ENCODE measurements at places on chromosomes 6 and 20.

DNA sequence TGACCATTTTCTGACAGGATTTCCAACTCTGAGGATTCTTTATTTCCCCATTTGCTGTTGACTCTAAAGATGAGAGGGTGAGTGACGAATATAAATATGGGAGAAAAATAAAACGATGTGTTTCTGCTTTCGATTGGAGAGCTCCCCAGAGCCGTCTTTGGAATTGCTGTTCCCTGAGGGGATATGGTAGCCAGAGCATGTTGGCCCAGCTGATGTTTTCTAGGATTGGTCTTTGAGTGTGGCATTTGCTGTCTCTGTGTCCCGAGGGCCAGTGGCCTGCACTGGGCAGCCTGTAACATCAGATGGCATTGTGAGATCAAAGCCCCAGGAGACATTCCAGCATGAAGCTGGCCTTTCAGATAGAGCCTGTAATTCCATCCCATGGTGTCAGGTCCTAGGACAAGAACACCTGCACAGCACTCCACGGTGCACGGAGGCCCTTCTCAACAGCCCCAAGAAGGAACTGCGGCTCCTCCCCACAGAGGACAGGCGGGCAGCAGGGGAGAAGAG lies 26.7 kb downstream of the PKIG start:
- no peak for DNase-seq

DNA sequence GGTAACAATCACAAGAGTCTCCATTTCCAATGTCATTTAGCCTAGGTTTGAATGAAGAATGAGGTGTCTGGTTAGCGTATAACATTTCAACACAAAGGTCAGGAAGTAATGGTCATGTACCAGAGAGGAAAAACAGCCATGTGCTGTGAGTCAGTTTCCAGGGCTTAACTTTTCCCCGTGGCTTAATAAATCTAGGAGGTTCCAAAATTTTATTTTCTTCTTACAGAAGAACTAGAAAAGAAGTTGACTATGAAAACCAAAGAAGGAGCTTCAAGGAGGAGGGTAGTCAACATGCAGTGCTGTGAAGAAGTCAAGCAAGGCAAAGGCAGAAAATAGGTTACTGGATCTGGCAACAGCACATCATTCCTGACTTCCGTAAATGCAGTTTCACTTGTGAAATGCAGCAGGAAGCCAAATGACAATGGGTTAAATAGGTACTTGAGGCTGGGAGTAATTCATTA lies 8.4 kb upstream of the GABRR2 start:
- no peak for DNase-seq

DNA sequence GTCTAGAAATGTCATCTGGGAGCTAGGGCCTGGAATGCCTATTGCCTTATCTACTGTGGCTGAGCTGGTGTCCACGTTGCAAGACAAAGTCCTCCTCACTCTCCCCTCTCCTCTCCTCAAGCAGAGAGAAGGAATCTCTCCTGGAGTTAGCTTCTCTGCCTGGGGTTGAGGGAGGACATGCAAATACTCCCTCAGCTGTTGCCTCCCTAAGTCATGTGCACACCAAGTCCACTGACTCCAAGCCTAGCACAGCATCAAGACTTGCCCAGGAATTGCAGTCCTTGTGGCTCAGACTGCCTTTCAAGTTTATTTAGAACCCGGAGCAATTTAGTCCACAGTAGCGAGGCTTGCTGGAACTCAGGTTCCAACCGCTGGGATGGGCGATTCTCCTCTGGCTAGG lies 38.0 kb upstream of the SCP2D1 start:
- no peak for DNase-seq

DNA sequence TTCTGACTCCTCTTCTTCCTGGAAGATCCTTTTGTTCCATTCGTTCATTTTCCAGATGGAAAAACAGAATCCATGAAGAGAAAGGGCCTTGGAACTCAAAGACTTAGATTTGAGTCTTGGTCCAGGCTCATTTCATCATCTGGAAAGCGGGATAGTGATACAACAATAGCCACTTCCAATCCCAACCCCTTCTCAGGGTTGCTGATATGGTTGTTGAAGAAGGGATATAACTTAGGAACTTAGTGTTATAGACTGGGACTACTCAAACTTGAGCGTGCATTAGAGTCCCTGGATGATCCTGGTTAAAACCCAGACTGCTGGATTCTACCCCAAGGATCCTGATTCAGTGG lies 1.3 kb downstream of the GDAP1L1 start:
- DNase-seq: no peak

- DNase-seq: no peak
Observed at GRCh38 chr20:20665606-20666332, 46.7 kb downstream of the RALGAPA2 start.

GRCh38 chr6:139248911-139249310 lies 42.9 kb downstream of the TXLNB start:
- DNase-seq: no peak

- DNase-seq: no peak
Observed at GRCh38 chr6:145723646-145724045, 11.7 kb downstream of the EPM2A start.

DNA sequence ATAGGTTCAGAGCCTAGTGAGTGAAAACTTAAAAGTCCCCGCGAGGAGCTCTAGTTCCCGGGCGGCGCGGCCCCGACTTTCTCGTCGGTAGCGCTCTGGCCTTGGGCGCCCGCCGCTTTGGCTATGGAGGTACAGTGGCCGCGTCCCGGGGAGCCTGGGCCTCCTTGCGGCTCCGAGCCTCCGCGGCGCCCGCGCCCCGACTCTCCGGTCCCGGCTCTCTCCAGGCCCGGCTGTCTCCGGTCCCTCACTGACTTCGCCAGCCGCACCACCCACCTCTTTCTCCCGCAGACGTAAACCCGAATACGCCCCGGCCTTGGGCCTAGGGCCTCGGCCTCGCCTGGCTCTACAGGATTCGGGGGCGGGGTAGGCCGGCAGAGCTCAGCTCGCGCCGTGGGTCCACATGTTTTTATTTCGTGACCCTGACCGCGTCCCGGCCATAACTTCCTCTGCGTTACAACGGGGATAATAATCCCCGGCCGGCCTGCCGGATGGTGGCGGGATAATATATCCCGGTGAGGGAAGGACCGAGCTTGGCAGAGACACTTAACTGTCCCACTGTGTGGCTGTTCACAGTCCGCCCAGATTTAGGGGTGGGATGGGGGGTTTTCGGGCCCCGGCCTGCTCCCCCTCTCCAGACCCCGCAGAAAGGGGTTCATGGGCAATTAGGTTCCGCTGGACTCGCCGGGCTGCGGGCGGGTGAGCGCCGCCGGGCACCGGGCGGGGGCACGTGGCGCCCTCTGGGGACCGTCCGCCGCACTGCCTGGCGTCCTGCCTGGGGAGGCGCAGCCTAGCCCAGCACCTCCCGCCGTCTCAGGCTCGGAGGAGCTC lies 10.0 kb upstream of the TBX18 start:
- no peak for DNase-seq

DNA sequence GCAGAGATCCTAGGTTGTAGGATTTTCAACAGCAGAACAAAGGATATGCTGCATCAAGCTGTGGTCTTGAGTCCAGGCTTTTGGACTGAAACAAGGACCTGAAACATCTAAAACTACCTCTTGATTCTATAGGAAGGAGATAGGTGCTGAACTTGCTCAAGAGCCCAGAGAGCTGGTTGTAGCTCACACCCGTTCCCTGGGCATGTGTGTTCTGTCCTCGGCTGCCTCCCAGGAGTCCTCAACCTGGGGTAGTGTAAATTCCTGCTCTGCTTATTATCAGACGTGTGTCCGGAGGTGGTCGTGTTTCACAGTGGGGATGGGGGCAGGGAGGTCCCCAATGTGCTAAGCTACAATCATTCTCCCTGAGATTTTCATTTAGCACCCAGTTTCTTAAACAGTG lies 4.8 kb downstream of the NOP56 start:
- DNase-seq: no peak

DNA sequence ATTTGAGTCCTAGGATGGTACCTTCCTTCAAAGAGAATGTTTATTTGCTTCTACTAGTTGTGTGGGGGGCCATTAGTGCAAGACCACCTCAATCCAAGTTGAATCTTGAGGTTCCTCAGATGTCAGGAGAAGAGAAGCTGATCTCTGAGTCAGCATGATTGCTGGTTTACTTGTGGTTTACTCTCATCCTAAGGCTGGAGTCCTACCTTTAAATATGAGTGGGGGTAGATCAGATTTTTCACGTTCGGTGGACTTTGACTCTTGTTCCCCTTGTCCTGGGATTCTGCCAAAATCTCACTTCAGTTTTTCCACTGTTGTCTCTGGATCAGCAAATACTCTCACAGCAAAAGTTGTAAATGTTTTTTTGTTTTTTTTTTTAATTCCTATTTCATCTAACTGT lies 84.6 kb upstream of the F13A1 start:
- no peak for DNase-seq

- DNase-seq: peak; percentile 68
Observed at GRCh38 chr20:48295445-48295903, 510.2 kb upstream of the SULF2 start.

DNA sequence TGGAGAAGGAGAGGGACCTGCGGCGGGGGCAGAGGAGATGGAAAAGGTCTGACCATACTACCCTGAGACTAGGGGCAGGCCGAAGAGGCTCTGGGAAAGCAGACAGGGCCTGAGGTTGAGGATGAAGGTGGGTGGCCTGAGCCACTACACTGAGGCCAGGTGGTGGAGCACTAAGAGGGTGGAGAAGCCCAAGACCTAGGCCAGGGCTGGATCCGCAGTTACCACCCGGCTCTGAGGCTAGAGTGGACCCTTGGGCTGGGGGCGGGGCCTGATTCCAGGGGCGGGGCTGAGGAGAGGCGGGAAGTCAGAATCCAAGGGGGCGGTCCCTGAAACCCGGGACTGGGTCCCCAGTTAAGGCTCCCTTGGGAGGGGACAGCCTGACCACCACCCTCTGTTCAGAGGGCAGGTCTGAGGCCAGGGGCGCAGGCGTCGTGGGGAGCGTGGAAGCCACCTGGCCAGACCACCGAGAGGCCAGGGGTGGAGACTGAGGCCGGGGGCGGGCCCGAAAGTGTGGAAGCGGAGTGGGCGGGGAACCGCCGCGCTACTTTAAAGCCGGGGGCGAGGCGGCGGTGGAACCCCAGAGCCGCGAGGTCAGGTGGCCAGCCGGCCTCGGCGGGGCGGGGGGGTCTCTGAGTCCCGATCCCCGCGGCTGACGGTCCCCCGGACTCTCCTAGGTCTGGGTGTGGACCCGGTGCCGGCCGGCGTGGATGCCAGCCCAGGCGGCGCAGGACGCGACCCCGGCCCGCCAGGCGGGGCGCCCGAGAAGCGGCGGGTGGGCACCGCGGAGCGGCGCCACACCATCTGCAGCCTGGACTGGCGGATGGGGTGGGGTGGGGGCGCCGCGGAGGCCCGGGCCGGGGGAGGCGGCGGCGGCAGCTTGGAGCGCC lies 8.3 kb downstream of the CCM2L start:
- DNase-seq: no peak

DNA sequence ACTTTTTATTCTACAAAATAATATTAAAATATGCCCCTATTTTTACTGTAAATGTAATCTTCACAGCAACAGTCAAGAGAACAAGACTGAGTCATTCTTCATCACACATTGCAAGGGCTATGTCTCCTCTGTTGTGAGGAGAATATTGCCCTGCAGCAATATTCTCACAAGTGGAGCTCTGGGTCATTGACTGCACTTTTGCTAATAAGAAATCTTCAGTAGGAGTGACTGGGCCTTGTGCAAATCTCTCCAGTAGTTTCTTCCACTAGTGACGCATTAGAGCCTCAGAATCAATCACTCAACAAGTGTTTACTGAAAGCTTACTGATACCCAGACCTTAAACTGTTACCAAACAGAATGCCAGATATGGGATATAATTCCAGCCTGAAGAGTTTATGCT lies 49.1 kb downstream of the LAMA2 start:
- DNase-seq: peak; percentile 12

GRCh38 chr6:92566632-92567031 lies 852.7 kb downstream of the EPHA7 start:
- DNase-seq: no peak

- DNase-seq: no peak
Observed at GRCh38 chr6:13916230-13916944, 8.4 kb upstream of the RNF182 start.

- DNase-seq: peak; percentile 51
Observed at GRCh38 chr6:105192707-105193465, 13.1 kb upstream of the POPDC3 start.

DNA sequence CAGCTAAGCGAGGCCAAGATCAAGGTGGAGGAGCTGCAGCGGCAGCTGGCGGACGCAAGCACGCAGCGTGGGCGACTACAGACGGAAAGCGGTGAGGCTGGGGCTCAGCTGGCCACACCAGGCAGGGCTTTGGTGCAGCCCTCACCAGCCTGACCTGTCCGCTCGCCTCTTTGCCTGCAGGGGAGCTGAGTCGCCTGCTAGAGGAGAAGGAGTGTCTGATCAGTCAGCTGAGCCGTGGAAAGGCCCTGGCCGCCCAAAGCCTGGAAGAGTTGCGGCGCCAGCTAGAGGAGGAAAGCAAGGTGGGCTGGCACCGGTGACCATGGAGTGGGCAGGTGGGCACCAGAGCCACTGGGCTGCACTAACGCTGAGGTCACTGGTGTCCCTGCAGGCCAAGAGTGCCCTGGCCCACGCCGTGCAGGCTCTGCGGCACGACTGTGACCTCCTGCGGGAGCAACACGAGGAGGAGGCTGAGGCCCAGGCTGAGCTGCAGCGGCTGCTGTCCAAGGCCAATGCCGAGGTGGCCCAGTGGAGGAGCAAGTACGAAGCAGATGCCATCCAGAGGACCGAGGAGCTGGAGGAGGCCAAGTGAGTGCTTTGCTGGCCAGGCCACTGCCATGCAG lies 42.8 kb downstream of the MYH7B start:
- no peak for DNase-seq

- DNase-seq: no peak
Observed at GRCh38 chr20:49843139-49843538, 30.5 kb downstream of the SLC9A8 start.

DNA sequence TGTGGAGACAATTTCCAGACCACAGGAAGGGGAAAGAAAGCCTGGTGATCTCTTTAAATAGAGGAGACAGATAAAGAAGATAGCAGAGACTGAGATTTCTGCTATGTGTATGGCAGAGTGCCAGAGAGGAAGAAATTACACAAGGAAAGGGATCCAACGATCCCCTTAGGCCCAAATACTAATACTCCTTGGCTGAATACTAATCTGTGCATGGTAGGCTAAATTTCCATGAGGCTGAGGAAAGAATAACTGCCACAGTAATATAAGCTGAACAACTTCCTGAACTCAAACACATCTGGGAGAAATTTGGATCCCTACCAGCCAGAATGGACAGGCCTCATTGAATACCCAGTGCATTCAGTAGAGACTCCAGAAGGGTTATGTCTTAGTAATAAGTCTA lies 83.3 kb upstream of the TNFAIP3 start:
- DNase-seq: no peak

DNA sequence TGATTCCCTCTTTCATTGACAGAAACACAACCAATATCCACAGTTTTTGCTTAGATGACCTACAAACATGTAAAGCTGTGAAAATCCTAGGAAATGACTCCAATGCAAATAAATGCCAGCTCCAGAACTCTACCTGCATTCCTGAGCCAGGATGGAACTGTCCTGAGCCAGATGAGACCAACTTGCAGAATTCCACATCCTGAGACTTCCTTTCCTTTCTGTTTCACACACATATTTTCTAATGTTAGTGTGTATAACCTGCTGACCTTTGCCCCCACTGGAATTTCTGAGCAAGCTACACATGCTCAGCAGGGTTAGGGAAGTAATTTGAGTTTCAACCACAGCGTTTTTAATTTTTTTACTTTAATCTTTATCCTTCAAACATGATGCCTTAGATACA lies 69.6 kb upstream of the ADGRF1 start:
- DNase-seq: no peak
